Left lobe of liver (tissue), 2 donors: ENCODE measurements at places on chromosomes 1 and 21. TPM values are rescaled to one million over a fixed set of nuclear protein-coding genes. Genes with fewer than 3 reads are reported as not detected.

Gene CYP4A11
- 501 TPM for total RNA-seq

Gene TMEM269
- total RNA-seq: 0.08 TPM

Gene PTPN7
- total RNA-seq: 0.86 TPM

Gene SLAMF8
- total RNA-seq: 0.53 TPM

Gene LUZP1
- total RNA-seq: 5.6 TPM

Gene C4BPB
- total RNA-seq: 223 TPM

Gene SPRR4
- not detected for total RNA-seq

Gene PTPRF
- 290 TPM for total RNA-seq

Gene IVL
- total RNA-seq: not detected

Gene S100A8
- total RNA-seq: 23.7 TPM

Gene C1orf116
- 0.55 TPM for total RNA-seq

DNA sequence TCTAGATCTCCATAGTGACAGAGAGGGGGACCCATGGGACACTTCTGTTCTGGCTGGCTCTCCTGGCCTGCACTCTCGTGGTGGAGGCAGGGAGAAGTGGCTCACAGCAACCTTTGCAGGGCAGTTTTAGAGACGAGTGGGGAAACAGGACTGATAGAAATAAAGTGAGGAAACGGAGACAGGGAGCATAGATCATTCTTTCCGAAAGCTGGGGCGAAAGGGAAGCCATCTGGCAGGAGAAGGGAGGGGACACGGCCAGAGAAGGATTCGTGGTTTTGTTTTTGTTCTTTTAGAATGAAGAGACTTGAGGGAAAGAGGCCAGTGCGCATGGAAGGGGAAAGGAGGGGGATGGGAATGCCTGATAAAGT, 3.5 kb downstream of the TIE1 start:
- DNase-seq: no peak

DNA sequence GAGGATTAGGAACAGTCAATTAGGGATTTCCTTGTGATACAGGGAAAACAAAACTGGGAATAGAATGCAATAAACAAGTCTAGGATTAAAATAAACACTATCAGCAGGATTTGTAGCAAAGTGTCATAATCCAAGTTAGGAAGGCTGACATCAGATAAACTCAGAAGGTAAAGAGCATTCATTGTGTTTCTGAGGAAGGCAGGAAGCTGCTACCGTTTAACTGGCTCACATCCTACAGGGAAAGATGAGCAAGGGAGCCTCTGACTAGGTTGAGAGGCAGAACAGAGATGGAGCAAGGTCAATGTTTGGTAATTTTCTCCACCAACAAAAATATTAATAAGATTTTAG, 124.7 kb downstream of the POU2F1 start:
- no peak for DNase-seq

DNA sequence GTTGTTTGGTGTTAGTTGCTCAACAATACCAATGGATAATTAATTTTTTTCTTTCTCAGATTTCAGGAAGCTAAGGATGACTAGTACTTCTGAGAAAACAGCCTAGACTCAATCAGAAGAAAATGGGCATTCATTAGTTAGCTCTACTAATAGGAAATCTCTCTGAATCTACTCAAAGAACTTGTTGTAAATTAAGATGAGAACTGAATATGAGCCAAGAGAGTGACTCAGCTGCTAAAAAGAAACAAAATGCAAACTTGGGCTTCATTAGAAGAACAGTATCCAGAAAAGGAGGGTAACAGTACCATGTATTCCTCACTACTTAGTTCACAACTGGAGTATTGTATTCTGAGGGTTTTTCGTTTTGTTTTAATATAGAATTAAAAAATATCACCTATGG, 12.5 kb downstream of the FOXJ3 start:
- no peak for DNase-seq

DNA sequence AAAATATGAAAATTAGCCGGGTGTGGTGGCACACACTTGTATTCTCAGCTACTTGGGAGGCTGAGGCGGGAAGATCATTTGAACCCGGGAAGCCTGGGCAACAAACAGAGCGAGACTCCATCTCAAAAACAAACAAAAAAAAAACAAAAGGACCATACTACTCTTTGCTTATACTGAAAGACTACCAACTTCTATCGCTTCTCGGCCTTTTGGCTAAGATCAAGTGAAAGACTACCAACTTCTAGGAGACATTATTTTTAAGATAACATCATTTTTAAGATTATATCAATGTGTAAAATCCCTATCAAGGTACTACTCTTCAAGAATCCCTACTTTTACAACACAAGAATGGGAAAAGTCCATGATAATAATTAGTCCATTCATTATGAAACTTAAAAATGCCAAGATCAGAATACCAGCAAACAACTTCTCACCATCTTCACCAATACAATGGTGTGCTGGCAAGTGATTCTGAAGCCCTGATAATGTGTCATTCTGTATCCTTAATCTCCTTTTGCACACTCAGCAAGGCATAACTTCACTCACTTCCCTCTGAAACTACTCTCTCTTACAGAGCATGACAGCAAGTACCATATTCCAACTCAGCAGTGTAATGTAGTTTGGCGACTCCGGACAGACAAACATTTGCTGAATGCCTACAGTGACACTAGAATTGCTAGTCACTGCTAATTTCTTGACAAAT, 1.7 kb downstream of the PTP4A2 start:
- no peak for DNase-seq

DNA sequence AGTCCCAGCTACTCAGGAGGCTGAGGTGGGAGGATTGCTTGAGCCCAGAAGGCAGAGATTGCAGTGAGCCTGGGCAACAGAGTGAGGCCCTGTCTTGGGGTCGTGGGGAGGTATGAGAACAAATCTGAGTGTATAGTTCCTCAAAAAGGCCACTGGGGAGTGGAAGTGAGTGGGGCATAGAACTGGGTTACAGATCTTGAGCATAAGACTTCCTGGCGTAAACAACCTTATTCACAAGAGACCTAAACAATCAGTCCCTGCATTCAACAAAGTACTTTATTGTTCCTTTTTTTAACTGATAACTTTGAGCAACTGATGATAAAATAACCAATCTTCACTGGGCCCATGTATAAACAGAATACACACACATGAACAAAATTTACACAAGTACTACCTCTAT, 72.7 kb upstream of the MUTYH start:
- no peak for DNase-seq

DNA sequence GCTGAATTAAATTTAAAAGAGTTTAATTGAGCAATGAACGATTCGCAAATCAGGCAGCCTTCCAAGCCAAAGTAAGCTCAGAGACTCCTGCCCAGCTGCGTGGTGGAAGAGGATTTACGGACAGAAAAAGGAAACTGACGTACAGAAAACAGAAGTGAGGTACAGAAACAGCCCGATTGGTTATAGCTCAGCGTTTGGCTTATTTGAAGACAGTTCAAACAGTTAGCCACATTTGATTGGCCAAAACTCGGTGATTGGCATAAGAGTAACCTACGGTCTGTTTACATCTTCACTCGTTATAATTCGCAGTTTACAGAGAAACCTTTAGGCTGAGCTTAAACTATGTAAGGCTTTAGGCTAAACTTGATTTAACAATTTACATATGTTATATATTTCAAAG, 46.9 kb downstream of the CR1L start:
- DNase-seq: no peak

- no peak for DNase-seq
Observed at GRCh38 chr1:40075266-40075665, 21.8 kb downstream of the PPT1 start.

DNA sequence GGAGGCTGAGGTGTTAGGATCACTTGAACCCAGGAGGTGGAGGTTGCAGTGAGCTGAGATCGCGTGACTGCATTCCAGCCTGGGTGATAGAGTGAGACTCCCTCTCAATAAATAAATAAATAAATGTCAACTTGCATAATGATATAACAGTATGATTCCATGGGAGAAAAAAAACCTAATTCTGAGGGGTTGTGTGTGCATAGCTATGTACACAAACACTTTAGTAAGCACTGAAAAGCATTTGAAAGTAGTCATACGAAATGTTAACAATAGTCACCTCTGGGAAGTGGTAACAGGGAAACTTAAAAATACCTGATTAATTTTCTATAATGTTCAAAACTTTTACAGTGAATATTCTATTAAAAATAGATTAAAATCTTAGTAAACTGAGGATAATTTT, 43.2 kb downstream of the ANKRD13C start:
- DNase-seq: no peak

GRCh38 chr1:219123036-219123435, 50.6 kb upstream of the LYPLAL1 start:
- DNase-seq: no peak

DNA sequence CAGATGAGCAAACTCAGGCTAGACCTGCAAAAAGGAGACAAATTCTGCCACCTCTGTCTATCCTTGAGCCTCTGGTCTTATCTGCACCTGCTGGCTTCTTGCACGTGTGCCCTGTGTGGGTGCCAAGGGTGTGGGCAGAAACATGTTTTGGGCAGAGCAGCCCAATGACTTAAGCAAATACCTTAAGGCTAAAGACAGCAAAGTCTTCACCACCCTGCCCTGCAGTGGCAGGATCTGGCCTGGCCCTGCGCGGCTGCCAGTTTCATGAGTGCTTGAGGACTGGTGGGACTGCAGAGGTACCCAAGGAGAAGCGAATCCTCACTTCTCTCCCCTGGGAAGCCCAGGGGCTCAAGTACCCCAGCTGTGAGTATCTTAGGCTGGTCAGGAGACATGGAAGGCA, 3.8 kb upstream of the SLC26A9 start:
- no peak for DNase-seq

GRCh38 chr1:244456586-244456985, 4.5 kb upstream of the CATSPERE start:
- DNase-seq: no peak

GRCh38 chr1:212928323-212929291, 21.7 kb upstream of the VASH2 start:
- DNase-seq: no peak

DNA sequence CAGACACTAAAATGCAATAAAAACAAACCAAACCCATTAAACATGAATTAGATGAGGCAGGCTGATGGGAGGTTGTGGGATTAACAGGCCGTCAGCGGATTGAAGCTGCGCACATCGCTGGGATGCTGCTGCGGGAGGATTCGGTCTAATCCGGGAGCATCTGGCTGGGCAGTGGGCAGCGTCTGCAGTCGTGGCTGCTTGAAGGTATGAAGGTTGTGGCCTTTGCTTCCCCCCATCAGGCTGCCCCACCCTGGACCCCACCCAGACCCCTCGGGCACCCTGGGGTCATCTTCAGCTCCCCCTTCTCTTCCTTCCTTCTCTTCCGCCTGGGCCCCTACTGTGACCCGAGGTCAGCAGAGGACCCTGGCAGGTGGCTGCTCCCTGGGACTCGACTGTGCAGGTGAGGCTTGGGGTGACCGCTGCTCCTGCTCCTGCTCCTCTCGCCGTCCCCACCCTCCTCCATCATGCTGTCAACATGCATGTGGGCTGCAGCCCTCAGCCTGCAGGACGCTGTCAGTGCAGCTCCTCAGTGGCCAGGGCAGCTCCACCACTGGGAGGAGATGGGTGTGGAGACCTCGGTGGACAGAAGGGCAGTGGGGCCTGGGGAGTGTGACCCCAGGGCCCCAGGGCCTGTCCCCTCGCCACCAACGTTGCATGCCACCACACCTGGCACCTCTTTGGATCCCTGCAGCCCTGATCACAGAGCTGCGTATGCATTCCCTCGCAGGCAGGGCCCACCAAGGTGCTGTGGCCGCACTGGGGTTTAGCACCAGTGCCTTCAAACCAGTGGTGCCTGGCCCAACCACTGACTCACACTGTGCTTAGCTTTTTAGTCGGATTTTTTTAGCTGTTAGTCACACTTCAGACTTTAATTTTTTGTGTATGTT, 112.2 kb upstream of the COL6A1 start:
- DNase-seq: peak; percentile 41

DNA sequence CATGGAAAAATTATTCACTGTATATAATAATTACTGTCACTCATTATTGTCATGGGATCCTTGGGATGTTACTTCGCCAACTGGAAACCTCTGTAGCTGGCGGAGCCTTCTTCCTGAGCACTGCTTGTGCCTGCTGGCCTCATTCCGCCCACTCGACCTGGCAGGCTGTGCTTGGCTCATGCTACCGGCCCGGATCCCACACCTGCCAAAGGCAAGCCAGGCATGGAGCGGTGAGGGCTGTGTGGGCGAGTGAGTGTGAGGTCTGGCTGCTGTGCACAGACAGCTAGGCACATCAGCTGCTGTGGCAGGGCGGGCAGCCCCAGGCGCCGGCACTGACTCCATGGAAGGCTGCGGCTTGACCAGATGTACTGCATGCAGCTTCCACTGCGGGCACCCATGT, 78.4 kb downstream of the DISP1 start:
- DNase-seq: peak; percentile 58

- no peak for DNase-seq
Observed at GRCh38 chr1:45677751-45678245, 8.5 kb downstream of the GPBP1L1 start.

DNA sequence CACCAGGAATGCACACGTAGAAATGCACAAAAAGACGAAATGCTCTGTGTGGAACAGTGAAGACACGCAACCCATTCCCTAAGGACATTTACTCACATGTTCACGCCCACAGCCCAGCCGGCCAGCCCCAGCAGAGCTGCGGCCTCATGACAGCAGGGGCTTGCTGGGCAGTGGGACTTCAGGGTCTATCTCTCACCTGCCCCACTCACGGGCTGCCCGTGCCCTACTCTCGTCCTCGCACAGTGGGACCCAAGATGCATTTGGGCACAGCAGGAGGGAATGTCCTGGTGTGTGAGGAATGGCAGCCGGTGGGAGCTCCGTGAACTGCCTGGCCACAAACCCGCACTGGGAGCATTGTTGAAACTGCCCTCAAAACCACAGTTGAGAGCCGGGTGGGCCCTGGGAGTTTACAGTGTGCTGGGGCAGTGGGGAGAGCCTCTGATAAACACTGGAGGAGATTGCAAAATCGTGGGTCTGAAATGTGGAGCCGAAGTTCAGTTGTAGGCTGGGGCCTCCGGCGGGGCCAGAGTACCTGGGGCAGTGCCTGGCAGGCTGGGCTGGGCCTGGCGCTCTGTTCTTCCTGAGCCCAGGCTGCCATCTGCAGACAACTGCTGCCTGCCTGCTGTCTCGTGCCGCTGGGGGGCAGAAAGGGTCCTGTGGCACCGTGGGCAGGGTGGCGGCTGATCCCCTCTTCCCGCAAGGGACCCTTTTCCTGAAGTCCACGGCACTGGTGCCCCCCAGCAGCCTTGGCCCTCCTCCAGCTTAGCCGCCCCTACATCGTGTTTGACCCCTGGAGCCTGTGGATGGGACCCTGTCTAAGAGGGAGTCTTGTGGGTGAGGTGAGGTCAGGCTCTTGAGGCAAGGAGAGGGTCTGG, 20.7 kb upstream of the POFUT2 start:
- DNase-seq: peak; percentile 87

DNA sequence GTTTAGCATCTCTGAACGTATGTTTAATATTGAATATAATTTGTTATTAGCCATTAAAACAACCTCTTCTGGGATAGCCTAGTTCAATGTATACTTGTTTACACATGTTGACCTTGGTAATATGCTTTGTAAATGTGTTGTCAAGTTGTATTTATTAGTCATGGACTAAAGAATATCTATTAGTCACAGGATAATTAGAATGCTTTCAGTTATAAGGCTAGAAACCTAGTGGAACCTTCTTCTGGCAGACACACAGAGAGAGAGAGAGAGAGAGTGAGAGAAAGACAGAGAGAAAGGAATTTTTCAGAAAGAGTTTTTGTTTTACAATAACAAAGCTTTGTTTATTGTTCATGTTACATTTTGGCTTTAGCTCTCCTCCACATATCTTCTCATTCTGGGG, 181.1 kb upstream of the APP start:
- DNase-seq: no peak
